ENCODE measurements at places on chromosomes 7 and 10.

DNA sequence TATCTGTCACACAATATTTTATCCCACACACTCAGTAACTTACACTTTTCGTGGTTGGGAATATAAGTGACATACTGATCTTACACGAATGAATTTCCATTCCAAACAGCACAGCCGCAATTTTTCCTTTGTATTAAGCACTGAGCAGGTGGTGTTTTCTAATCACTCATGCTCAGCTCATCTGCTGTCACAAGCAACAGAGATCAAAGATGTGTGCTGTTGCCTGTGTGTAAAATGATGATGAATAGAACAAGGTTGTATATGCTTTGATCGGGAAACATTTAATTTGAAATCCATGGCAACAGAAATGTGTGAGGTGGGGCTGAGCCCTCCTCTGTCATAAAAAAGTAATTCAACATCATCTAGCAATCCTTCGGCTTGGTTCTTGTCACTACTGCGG, 927.7 kb upstream of the MBL2 start:
- no peak for DNase-seq

DNA sequence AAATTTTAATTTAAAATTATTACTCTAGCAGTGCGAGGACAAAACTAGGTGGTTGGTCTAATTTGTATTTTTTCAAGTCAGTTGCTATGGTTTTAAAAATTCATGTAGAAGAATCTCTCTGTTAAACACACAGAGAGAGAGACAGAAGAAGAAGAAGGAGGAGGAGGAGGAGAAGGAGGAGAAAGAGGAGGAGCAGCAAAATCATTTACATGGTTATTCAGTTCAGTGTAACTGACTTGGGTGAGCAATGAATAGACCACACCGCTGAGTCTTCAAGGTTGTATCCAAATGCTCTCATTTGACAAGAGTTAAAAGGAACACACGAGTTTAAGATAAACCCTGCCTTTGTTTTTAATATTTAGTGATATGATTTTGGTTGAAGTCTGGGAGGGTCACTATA, 131.1 kb downstream of the PDE1C start:
- DNase-seq, result peak; percentile 8

DNA sequence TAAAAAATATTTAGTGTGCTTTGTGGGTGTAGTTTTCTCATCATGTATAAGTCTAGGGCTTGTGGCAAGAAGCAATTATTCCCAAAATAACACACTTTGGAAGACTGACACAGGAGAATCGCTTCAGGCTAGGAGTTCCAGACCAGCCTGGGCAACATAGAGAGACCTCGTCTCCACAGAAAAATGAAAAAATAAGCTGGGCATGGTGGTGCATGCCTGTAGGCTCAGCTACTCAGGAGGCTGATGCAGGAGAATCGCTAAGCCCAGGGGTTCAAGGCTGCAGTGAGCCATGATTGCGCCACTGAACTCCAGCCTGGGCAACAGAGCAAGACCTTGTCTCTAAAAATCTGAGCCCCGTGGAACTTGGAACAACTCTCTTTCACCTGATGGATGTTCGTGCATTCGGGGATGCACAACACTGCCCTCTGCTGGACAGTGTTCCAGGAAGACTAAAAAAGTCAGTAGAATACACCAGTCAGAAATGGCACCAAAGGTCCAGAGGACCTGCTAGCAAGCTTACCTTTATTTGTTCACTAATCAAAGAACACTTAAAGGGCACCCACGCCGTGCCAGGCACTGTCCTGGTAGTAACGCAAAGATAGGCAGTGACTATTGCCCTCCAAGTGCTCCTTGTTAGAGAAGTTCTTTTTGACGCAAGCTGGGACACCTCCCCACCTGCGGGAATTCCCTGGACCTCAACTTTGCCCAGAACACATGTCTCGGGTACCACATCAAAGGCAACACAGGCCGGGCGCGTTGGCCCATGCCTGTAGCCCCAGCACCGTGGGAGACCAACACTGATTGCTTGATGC, 81.9 kb upstream of the CALN1 start:
- peak; percentile 58 for DNase-seq

GRCh38 chr7:7416031-7416858, 119.4 kb downstream of the COL28A1 start:
- DNase-seq, result no peak

GRCh38 chr10:43073721-43074120, 3.1 kb upstream of the RET start:
- no peak for DNase-seq

GRCh38 chr7:17364671-17365070, 66.2 kb downstream of the AHR start:
- no peak for DNase-seq

DNA sequence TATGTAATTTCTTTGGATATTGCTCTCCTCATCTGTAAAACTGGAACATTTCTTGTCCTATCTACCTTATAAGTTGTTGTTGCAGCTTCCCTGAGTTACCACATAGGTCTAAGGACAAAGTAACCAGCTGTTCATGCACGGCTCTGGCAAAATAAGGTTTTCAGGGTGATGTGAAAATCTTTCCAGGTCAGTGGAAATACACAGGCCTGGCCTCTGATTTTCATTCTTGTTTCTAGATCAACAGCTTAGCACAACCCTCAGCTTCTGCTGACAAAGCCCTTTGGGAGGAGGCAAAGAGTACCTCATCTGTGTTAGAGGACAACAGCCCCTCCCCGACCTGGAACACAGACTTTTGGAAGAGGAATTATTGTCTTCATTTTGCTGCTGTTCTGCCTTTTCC, 117.5 kb upstream of the AGK start:
- no peak for DNase-seq

DNA sequence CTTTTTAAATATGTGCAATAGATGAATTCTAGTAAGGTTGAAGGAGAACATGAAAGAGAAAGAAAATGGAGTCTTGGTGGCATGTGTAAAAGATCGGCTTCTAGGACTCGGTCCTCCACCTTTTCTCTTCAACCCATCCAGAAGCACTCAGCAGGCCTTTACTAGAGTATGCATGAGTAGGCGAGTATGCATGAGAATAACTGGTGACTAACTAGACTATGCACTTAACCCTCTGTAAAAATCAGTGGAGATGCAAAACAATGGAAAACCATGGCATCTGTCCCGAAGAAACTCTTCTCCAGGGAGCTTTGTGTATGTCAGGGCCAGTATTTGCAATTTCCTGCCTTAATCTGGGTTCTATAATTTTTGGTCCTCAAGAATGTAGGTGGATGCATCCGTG, 40.0 kb upstream of the GRB10 start:
- DNase-seq, result peak; percentile 89

- DNase-seq, result no peak
These were observed 191.7 kb upstream of the C7orf33 start for GRCh38 chr7:148398844-148399365.

- DNase-seq, result no peak
These were observed 30.8 kb upstream of the VSIR start for GRCh38 chr10:71804077-71804476.

DNA sequence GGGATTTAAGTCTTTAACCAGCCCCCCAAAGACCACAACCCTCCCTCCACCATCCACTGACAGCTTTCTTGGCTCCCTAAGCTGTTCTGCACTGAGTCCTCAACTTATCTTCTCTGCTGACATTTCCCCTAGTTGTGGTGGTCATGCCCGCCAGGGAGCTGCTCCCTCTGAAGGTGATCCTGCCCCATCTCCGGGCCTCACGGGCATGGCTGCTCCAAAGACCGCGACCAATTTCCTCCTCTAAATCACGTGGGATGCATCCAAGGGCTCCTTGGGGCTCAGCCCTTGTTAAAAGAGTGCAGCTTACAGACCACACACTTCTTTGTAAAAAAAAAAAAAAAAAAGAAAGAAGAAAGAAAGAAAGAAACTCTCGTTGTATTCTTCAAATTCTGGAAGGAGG, 27.1 kb upstream of the KLF6 start:
- no peak for DNase-seq

DNA sequence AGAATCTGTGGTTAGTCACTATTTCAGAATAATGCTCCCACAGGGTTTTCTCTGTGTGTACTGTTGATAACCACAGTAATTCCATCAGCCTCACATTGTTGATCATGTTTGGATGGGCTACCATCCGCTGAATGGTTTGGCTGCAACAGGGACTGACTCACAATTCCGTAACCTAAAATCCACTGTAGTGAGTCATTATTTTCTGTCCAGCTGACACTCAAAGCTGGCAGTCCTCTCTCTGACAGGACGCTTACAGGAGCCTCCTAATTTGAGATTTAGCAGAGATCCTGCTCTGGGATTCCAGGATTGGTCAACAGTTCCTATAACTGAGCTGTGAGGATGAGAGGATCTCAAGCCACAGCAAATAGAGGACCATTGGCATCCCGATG, 32.7 kb downstream of the VWA2 start:
- DNase-seq, result peak; percentile 97

GRCh38 chr10:122127943-122128342, 139.0 kb downstream of the TACC2 start:
- no peak for DNase-seq

- no peak for DNase-seq
These were observed 16.8 kb upstream of the MTPAP start for GRCh38 chr10:30365883-30366282.

- no peak for DNase-seq
These were observed 228.8 kb upstream of the KIAA1217 start for GRCh38 chr10:23980094-23980493.

DNA sequence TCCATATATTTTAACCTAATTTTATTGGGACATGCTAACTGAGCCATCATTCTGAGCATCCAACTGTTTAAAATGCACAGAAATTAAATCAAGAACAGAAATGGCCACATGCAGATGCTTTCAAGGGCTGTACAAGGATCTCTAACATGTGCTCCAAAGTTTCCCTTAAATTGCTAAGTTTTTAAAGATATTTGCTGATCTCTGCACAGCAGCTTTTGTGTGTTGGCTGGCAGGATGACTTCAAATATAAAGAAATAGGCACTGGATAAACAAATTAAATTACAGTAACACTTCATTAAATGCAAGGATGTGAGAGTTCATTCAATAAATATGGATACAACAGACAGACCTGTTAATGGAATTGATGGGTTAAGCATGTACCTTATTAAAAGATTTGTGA, 148.0 kb upstream of the MEOX2 start:
- DNase-seq, result no peak

GRCh38 chr7:146635205-146636032, 518.8 kb downstream of the CNTNAP2 start:
- DNase-seq, result no peak

GRCh38 chr7:156906200-156906649, 13.2 kb upstream of the LMBR1 start:
- DNase-seq, result no peak

DNA sequence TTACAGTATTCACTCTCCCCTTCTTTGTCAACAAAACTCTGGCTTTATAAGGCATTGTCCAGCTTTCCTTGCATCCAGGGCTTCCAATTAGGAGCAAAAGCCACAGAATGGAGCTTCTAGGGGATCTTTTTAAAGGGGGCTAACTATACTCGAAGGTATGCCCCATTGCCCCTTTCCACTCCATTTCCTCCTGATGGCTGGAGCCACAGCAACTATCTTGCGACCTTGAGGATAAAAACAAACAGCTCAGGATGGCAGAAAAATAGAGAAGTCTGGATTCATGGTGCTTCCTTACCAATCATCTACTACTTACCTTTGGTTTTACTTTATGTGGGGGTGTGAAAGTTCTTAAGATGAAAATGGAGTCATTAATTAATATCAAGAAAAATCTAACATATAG, 206.3 kb upstream of the PODXL start:
- DNase-seq, result no peak

DNA sequence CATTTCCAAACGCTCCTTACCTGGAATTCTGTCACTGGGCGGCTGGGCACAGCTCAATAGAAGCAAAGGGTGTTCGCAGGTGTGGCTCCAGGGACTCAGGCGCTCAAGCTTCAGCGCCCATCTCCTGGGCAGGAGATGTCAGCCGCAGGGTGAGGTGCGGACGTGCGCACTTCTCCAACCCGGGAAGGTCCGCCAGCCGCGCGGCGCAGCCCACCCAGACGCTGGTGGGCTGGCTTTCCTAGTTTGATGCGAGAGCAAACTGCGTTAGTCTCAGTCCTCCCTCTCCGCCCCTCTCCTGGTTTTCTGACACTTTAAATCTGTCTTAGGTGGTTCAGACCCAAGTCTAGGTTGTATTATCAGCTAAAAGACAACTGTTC, 267 bp downstream of the CALCR start:
- no peak for DNase-seq

GRCh38 chr10:8568401-8568800, 513.9 kb downstream of the GATA3 start:
- DNase-seq, result no peak

- DNase-seq, result peak; percentile 28
These were observed 24.9 kb downstream of the MTURN start for GRCh38 chr7:30159698-30160143.

- no peak for DNase-seq
These were observed 113.4 kb upstream of the EEPD1 start for GRCh38 chr7:36039671-36040070.

GRCh38 chr7:37346761-37347160, 101.9 kb downstream of the ELMO1 start:
- no peak for DNase-seq
